ENCODE measurements at places on chromosomes 13 and 19.

DNA sequence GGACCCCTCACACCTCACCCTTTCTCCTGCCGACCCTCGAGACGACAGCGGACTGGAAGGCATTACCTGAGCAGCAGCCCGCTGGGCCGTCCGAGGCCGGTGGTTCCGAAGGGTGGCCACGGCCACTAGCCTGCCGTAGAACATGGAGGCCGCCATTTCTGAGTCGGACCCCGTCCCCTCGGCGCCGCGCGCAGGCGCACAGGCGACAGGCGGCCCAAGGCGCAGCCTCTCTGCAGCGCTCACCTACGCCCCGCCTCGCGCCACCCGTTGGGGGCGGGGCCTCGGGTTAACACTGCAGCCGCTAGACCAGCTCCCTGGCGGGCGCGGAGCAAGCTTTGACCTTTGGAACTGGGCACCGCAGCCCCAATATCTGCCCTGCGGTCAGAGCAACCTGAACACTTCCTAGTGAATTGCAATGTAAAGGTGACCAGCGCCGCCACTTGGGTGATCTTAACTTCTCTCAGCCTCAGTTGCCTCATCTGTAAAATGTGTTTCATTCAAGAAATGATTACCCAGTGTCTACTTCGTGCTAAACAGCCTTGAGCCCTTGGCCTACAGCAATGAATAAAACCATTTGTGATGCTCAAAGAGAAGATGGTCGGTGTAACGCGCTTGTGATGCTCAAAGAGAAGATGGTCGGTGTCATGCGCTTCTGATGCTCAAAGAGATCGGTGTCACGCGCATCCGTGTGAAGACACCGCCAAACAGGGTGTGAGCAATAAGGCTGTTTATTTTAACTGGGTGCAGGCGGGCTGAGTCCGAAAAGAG, at the start of gene SUCLA2:
TSS of gene SUCLA2 (minus strand) at position 160 of the 768 bp plus-strand sequence. CDS start at position 156, 4 bp downstream.
- peak; percentile 88 for DNase-seq

- DNase-seq = no peak
These were observed 275.3 kb downstream of the KCTD12 start for GRCh38 chr13:76610819-76611415.

- no peak for DNase-seq
These were observed 15.3 kb downstream of the GADD45B start for GRCh38 chr19:2491130-2491801.

DNA sequence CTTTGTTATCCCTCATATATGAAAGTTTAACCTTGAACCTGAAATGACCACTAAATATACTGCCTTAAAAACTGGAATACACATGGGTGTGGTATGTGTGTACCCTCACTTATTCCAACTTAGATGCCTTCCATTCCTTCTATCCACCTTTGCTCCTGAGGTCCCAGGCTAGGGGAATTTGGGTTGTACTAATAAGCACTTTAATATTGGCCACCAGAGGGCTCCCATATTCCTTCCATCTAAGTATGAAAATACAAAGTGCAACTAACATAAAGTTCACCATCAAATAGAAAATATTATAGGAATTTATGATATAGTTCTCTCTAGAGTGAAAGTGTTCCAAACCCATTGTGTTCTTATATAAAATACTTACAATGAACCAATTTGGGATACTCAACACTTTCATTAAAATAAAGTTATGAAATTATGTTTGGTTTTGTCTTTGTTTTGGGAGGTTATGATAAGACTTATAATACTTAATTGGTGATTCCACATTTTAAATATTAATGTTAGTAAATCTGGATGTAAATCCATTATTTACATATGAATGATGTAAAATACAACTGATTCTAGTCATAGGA, 62.3 kb downstream of the ITGBL1 start:
- DNase-seq = no peak

Measured in stimulated activated CD4-positive, alpha-beta T cell treated with anti-CD3 and anti-CD28 coated beads, TNF-alpha, amount 100 ng/mL, for 1 hour (primary cell).